Activated effector memory CD4-positive, alpha-beta T cell treated with Interleukin-2 at 50 U/mL for 16 hours (primary cell): ENCODE measurements at places on chromosomes 1 and 21.

DNA sequence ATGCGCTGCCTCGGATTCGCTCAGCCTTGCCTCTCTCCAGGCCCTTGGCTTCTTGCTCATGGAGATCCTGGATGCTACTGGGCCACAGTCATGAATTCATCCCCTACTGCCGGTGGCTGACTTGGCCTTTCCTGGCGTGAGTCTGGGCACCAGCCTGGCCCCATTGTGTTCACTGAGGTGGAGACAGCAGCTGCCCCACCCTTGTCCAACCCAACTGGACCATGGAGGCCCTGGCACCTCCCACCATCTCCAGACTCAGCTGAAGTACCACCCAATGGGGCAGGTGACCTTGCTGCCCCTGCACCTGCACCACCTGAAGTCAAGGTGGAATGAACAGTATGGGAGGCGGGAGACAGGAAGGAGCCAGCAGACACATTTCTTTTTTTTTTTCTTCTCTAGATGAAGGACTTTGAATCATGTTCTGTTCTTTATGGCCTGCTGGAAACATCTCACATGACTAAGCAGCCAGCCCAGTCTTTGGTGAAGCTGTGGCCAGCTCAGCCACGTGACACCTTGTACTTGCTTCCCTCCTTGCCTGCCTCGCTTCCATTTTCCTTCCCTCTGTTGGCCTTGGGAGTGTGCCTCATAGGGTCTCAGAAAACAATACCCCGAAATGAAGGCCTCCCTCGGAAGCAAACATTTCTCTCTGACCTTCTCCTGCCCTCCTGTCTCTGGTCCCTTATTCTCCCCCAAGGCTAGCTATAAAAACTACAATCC is 3.8 kb upstream of the SLC30A2 start:
- no peak for DNase-seq

DNA sequence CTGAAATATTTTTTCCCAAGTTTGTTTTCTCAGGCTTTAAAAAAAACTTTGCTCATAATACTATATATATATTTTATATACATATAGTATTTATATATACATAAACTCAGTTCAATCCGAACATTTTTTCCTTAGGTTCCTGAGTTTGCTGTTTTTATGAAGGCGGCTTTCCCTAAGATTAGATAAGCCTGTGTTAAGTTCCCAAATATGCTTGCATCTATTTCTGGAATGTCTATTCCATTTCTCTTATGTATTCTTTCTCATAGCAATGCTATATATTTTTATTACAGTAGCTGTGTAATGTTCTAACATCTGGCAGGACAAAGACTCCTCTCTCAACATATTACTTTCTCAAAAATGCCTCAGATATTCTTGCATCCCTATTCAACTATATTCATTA is 45.9 kb downstream of the ADSS2 start:
- DNase-seq: no peak

DNA sequence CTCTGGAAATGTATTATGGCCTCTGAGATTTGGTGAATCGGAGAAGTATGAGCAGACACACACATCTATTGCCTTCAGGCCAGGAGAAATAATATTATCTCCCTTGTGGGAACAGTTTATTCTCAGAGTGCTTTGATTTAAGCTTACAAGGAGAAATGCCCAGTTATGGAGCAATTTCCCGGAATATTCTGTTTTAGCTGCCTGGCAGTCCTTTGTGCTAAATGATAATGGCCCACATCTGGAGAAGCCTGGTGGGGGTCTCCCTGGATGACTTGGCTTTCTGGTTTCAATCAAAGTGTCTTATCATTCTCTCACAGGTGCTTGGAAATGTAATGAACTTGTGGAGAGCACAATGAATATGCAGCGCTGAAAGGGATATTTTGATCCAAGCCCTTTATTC is 389.6 kb upstream of the USP24 start:
- DNase-seq: no peak

GRCh38 chr1:2610036-2610959 is 22.5 kb downstream of the MMEL1 start:
- no peak for DNase-seq

DNA sequence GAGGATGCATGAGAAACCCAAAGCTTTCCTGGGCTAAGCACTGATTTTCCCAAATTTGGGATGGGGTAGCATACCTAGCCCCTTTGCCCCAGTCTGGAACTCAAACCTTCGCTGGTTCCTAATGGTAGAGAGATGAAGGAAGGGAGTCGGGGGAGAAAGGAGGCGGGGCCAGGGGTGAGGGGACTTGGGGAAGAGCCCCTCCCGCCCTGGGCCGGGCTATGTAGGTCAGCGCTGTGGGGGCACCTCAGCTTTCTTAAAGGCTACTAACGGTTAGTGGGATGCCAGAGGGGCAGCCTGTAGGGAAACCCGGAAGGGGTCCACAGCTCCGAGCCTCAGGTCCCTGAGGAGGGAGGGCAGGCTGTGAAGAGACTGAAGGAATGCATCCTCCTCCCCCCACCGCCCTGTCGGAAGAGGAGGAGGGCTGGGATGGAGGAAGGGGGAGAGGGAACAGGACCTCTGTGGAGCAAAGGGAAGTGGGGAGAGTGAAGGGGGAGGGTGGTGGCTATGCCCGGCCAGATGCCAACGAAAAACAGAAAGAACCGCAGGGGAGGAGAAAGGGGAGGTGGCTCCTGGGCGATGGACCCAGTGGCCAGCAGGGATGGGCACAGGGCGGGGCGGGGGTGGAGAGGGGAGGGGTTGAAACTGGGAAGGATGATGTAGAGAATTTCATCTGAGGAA is 1.3 kb downstream of the CADM3 start:
- DNase-seq: no peak

DNA sequence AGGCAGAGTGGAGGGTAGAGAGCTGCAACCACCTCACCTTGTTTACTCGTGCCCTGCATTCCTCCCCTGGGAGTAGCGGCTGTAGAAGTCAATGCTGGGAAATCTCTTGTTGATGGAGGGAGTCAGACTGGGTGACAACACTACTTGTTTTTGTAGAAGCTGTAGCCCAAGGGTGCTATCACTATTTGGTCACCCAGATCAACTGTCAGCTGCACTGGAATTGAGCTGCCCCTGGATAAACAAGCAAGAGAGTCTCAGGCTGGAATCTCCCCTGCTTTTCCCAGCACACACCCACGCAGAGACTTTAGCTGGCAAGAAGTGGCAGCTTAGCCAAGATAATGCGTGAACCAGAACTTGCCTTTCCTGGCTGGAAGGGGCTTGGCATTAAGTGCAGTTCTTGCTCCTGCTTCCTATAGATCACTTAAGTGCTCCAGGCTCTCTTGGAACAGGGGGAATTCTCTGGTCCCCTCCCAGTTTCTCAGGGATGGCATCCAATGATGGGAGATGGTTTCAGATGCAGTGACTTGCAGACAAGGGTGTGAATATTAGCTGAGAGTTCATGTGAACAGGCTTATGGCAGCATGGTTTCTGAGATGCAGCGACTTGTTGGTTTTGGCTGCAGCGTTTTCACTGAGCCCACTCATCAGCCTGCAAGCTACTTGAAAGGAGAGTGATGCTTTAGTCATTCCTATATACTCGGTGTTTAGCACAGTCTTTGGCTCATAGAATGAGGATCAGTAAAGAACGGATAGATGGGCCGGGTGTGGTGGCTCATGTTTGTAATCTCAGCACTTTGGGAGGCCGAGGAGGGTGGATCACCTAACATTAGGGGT is 16.8 kb downstream of the ATP2B4 start:
- DNase-seq: no peak

DNA sequence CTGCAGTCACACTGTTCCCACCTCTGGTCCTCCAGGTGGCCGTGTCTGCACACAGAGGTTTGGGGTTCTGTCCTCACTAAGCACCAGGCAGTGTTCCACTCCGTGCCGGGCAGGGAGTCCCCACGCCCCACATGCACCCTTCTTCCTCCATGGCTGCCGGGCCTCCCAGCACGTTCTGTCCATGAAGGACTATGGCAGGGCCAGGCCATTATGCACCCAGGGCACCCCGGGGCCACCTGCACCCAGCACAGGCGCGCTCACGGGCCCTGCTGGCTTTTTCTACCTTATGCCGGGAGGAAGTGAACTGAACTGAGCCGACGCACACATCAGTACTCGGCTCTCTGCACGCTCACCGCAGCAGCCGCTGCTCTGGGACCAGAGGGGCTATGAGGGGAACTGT is 10.3 kb downstream of the PANK4 start:
- no peak for DNase-seq

DNA sequence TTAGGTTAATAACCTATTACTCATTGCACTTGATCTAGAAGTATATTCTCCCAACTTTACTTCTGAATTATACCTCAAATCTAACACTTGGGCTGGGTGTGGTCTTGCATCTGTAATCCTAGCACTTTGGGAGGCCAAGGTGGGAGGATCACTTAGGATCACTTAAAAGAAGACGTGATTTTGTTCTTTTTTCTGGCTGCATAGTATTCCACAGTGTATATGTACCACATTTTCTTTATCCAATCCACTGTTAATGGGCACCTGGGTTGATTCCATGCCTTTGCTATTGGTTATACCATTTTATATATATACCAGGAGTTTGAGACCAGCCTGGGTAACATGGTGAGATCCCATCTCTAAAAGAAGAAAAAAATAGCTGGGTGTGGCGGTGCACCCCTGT is 48.5 kb upstream of the TSNAX start:
- no peak for DNase-seq

DNA sequence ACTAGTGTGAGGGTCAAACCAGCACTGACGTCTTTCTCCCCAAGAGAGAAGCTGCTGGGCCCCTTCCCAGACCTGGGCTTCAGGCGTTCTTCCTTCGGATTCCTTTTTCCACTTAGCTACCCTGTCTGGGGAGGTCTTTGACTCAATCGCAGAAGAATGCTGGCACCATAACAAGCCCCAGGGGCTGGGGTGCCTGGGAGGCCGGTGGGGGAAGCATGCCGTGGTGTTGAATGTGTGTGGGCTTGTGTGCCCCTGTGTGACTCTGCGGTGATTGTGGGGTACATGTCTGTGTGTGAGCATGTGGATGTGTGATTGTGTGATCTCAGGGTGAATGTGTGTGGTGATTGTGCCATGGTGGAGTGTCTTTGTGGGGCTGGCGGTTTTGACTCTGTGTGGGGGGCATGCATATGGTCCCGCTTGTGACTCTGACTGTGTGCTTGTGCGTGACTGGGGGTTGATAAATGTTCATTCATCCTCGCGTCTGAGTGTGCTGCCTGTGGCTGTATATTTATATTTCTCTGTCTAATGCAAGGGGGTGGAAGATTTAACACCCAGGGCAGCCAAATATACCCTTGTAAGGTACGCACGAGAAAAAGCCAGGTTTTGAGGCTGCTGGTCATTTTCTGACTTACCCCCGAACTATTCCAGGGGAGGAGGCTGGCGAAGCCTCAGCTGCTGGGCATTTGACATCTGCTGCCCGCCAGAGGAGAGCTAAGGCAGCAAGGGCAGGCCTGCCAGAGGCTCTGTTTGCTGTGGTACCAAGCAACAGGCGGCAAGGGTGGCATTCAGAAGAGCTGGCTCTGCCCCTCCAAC is 1.1 kb upstream of the SYNC start:
- no peak for DNase-seq

GRCh38 chr1:212004895-212005608 is 30.3 kb downstream of the INTS7 start:
- no peak for DNase-seq

DNA sequence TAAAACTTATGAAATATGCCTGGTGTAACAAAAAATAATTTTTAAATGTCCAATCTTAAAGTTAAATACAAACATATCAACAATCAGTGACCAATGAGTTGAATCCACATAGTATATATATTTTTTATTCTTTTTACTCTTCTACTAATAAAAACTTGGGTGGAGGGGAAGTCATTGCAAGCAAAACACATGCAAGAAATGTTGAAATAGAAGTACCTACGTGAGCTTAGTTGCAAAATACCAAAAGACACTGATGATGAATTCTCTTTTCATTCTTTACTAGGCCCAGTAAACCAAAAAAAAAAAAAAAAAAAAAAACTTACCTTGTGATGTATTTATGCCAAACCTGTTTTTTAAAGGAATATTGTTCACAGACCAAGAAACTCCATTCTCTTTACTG is 26.4 kb upstream of the PLA2G4A start:
- no peak for DNase-seq

- no peak for DNase-seq
Measured at GRCh38 chr1:9044236-9044635, 18.0 kb upstream of the SLC2A7 start.

DNA sequence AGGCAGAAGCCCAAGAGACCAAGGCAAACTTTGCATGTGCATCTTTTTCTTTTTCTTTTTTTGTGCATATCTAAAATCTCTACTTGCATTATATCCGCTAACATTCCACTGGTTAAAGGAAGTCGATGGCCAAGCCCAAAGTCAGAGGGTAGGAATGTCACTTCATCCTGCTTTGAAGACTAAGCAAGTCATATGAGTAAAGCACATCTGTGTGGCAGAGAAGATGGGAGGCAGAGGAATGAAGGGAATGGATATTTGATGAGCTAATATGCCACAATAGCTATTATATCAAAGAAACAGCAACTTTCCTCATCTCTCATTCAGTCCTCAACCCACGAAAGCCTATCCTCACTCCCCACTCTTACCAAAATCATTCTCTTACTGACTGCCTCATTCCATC is 59.3 kb downstream of the RNF220 start:
- no peak for DNase-seq

DNA sequence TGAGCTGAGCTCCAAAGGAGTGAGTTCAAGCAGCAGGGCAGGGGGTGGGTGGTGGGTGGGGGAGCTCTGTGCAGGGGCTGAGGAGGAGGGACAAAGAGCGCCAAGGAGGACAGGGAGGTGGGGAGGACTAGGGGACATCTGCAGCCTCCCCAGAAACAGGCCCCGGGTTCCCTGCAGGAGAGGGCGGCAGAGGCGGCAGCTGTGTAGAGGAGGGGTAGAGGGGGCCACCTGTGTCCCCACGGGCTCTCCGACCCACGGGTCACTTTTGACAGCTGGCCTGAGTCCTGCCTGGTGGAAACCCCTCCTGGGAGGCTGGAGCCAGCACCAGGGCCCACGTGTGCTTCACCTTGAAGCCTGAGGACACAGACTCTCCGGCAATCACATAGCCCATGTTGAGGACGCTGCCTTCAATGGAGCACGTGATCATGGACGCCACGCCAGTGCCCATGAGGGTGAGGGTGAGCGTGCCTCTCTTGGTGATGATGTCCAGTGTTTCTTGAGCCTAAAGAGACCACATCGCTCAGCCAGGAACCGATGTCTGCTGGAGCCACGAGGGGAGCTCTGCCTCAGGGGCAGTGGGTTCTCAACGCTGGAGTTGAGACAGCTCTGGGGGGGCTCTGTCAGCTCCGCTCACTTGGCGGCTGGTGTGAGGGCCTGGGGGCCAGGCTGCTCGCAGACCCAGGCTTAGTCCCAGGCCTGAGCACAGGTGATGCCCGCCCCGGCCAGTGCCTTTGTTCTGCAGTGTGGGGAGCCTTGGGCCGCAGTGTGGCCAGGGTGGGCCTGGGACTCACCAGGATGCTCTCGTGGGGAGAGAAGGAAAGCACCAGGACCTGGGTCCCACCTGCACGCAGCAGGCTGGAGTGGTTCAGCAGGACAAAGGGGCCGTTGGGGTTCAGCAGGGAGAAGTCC is 6.6 kb upstream of the TMEM52 start:
- DNase-seq: no peak

GRCh38 chr1:175191659-175192058 is 917 bp downstream of the KIAA0040 start:
- DNase-seq: no peak

GRCh38 chr1:154456631-154457030 is 45.4 kb upstream of the TDRD10 start:
- DNase-seq: no peak
